CD4-positive, alpha-beta T cell treated with Interleukin-21 for 1 hour (primary cell): ENCODE measurements at places on chromosomes 2 and 18.

GRCh38 chr2:120389036-120389391, 43.1 kb downstream of the INHBB start:
- no peak for DNase-seq

DNA sequence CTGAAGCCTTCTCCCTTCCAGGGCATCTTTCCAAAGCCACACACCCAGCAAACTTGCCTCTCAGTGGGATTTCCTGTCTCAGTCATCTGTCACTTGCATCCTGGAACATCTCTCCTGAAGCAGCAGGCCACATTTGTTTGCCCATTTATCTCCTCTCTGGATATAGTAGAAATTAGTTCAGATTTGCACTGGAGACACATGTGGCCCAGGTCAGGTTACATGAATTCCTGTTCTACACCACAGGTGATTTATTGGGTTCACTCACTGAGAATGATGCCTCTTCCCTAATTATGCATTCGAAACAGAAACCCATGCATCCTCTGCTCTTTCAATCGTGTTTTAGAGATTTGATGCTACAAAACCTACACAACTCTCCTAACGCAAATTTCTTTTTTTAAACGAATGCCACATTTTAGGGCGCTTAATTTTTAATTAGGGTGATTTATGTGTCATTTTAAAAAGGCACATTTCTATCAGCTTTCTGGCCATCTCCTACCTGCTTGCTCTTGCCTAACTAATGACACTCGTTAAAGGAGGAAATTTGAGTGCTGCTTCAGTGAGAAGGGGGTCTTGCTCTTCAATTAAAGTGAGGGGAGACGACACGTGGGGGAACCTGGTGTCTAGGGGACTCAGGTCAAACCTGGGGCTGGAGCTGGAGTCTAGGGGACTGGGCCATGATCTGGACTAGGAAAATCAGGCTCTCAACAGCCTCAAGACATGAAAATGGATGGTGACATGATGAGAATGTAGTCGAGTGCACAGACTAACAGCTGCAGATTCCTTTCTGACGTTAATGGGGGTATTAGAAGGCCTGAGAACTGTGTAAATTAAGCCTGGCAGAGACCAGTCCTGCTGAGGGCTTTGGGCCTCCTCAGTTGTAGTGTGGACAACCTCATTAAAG, 221.4 kb downstream of the CLIP4 start:
- no peak for DNase-seq

- no peak for DNase-seq
Measured at GRCh38 chr2:100683231-100683630, 120.4 kb downstream of the PDCL3 start.

DNA sequence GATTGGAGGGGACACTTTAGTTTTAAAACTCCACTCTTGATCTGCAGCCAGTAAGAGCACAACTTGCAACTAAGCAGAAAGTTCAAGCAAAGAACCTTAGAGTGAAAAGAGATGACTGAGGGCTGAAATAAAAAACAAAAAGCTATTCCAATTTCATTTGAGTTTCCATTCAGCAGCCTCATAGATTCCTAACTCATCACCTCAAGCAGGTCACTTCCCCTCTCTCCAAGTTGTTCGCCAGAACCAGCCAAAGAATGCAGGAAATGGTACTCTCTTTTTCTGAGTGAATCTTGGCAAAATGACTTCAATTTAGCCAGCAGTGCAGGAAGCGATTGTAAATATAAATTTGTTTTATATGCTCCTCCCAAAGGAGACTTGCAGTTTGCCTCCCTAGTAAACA, 213.3 kb downstream of the SETBP1 start:
- DNase-seq: no peak

GRCh38 chr18:76953156-76953555, 130.8 kb downstream of the ZNF236 start:
- DNase-seq: no peak
